ENCODE measurements at places on chromosomes 13 and 19.

GRCh38 chr13:77207943-77208342, 119.0 kb downstream of the MYCBP2 start:
- no peak for ATAC-seq
- H3K27ac ChIP-seq: peak overlapping the region; percentile 48
- H3K27me3 ChIP-seq: no peaks in the 10 kb centered on the region
- H3K4me3 ChIP-seq: no peak overlapping the region

DNA sequence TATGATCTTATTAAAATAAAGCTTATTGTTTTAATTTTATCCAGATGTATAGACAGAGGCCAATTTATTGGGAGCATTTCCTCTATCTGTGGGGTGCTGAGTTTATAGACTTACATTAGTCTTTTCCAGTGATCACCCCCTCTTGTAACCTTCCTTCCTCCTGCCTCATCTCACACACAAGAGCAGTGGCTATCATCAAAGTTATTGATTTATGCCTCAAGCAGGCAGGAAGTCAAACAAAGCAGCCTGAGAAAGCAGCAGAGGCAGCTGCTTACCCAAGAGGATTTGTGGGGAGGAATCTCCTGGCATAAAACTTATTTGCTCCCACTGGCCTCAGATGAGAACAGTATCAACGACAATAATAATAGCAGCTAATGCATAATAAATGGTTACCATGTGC, 26.3 kb upstream of the DCLK1 start:
- H3K4me1 ChIP-seq: no peaks in the 10 kb centered on the region
- H3K27me3 ChIP-seq: no peaks in the 10 kb centered on the region
- H3K4me3 ChIP-seq: no peak overlapping the region
- H3K27ac ChIP-seq: no peak overlapping the region
- H3K36me3 ChIP-seq: no peaks in the 10 kb centered on the region

DNA sequence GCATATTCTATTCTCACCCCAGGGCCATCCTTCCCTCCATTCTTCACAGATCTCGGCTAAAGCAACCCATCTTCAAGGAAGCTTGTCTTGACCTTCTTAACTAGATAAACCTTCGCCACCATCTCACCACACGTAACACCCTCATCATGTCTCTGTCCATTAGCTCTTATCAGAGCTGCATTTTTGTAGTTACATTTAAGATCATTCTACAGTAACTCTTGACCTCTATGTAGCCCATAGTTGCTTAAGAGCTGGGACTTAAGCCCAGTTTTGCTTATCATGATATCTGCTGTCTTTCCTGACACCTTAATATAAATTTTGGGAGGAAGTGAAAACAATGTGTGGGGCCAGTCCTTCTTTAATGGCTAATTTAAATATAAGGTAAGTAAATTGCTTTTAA, 345.1 kb downstream of the MTUS2 start:
- H3K27ac ChIP-seq: no peak overlapping the region
- no peaks in the 10 kb centered on the region for H3K36me3 ChIP-seq
- H3K4me3 ChIP-seq: no peak overlapping the region
- H3K27me3 ChIP-seq: no peaks in the 10 kb centered on the region
- no peak for ATAC-seq

DNA sequence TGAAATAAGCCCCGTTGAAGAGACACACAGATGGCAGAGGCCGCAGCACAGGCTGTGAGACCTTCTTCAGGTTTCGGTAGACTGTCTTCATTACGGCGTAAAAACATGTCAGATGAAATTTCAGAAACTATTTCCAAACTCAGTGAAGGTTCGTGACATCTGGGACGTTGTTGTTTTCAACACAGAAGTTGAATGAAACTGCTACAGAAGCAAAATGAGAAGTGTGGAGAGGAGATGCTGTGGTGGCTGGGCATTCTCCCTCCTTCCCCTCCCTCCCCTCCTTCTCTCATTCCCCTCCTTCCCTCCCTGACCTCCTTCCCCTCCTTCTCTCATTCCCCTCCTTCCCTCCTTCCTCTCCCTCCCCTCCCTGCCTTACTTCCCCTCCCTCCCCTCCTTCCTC, 113.6 kb downstream of the ATP11A start:
- H3K36me3 ChIP-seq: peaks cover 45% of the 10 kb centered on the region
- peaks cover 42% of the 10 kb centered on the region for H3K4me1 ChIP-seq
- no peaks in the 10 kb centered on the region for H3K27me3 ChIP-seq
- ATAC-seq: peak; percentile 80
- H3K4me3 ChIP-seq: no peak overlapping the region

GRCh38 chr13:104641309-104641708, 1575.1 kb upstream of the SLC10A2 start:
- H3K27me3 ChIP-seq: no peaks in the 10 kb centered on the region
- ATAC-seq: no peak
- no peaks in the 10 kb centered on the region for H3K36me3 ChIP-seq
- H3K4me3 ChIP-seq: no peak overlapping the region
- H3K4me1 ChIP-seq: no peaks in the 10 kb centered on the region
- no peak overlapping the region for H3K27ac ChIP-seq

GRCh38 chr19:16069813-16070365, 6.4 kb upstream of the TPM4 start:
- peak overlapping the region; percentile 44 for H3K4me3 ChIP-seq
- H3K4me1 ChIP-seq: peaks cover 7% of the 10 kb centered on the region
- H3K27ac ChIP-seq: no peak overlapping the region

GRCh38 chr13:27280009-27280656, 9.5 kb downstream of the RASL11A start:
- no peaks in the 10 kb centered on the region for H3K4me1 ChIP-seq
- no peaks in the 10 kb centered on the region for H3K27me3 ChIP-seq
- no peaks in the 10 kb centered on the region for H3K36me3 ChIP-seq
- H3K27ac ChIP-seq: no peak overlapping the region
- no peak for ATAC-seq
- no peak overlapping the region for H3K4me3 ChIP-seq

All from stimulated activated memory B cell treated with anti-CD40 and anti-IgM and Interleukin-4, amounts not matched to agents 10 μg/mL and 1 μg/mL and 100 μg/mL, for 72 hours (primary cell).